Endothelial cell (in vitro differentiated cells): ENCODE measurements at places on chromosomes 7 and 10. TPM values are rescaled to one million over a fixed set of nuclear protein-coding genes. Genes with fewer than 3 reads are reported as not detected.

The OR13A1 gene
- not detected for total RNA-seq

The RGR gene
- not detected for total RNA-seq

The RNF32 gene
- 1.9 TPM for total RNA-seq

The NPTX2 gene
- 0.44 TPM for total RNA-seq

The FOXL3 gene
- not detected for total RNA-seq

The LRRTM3 gene
- not detected for total RNA-seq

The HOXA4 gene
- 0.31 TPM for total RNA-seq

The SLC26A5 gene
- 3.0 TPM for total RNA-seq

The WDR86 gene
- 57.0 TPM for total RNA-seq

The SEC31B gene
- 13.2 TPM for total RNA-seq

The GSAP gene
- total RNA-seq: 1.9 TPM

The PON3 gene
- 50.9 TPM for total RNA-seq

The FAM25C gene
- total RNA-seq: not detected

The HOXA7 gene
- not detected for total RNA-seq

The SYT15 gene
- 0.77 TPM for total RNA-seq

The UNCX gene
- not detected for total RNA-seq

The PLXDC2 gene
- 73.1 TPM for total RNA-seq

The VPS37D gene
- 9.8 TPM for total RNA-seq

The TMEM209 gene
- 11.8 TPM for total RNA-seq

The OPN1SW gene
- total RNA-seq: not detected

The ZNF467 gene
- 64.2 TPM for total RNA-seq

The MUC12 gene
- 1.3 TPM for total RNA-seq

The GHRHR gene
- 7.5 TPM for total RNA-seq

The CHAT gene
- 0.23 TPM for total RNA-seq

The H2BK1 gene
- not detected for total RNA-seq

The LZTS2 gene
- 52.2 TPM for total RNA-seq

The KLF14 gene
- not detected for total RNA-seq

The FAM241B gene
- 7.1 TPM for total RNA-seq

The SORCS1 gene
- 0.56 TPM for total RNA-seq

The KLF6 gene
- 328 TPM for total RNA-seq

The LMTK2 gene
- 32.5 TPM for total RNA-seq

The PRDX3 gene
- 93.2 TPM for total RNA-seq

The PLCE1 gene
- 0.49 TPM for total RNA-seq

The SNX13 gene
- total RNA-seq: 34.3 TPM

The IGF2BP3 gene
- total RNA-seq: 92.8 TPM

The SSC4D gene
- 15.6 TPM for total RNA-seq

The TMEM236 gene
- 0.05 TPM for total RNA-seq

The CALML3 gene
- total RNA-seq: not detected

The LMOD2 gene
- total RNA-seq: not detected

The GPR26 gene
- 0.05 TPM for total RNA-seq

The KCNMA1 gene
- 5.1 TPM for total RNA-seq
